ENCODE measurements at places on chromosomes 7 and 10.

DNA sequence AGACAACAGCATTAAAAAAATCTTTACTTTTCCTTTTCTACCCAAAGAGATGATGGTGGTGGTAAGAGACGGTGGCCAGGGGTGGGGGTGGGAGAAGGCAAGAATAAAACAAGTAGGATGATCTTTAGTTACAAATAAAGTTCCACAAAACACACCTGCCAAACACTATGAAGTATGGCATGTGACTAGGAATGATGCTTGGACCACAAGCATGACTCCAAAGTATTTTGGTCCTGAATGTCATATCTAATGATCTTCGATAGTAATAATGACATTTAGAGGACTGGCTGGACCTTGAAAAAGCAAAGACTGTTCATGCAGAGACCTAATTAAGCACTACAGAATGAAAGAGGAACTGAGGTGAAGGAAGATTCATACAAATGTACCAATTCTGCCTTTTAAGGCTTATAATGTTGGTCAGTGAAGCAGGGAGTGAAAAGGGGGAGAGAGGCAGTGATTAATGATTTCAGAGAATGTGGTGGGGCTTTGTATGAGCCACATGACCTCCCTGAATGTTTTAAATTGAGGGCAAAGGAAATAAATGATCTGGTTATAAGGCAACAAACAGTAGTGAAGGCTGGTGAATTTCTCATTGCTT, 29.6 kb upstream of the DKK1 start:
- no peak for DNase-seq

GRCh38 chr10:133142523-133143199, 17.4 kb upstream of the KNDC1 start:
- DNase-seq: no peak

DNA sequence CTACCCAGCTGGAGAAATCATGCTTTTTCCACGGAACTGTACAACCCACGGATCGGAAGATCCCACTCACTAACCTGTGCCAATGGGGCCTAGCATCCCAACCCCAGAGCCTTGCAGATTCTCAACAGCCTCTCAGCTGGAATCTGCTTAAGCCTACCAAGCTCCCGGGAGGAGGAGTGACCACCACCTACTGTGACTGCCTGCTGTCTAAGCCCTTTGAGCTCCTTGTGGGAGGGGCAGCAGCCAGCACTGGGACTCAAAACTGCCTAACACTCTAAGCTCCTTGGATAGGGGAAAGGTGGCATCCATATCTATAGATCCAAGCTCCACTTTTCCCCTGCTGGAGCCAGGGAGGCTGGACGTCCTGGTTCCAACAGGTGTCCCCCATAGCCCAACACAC, 254.4 kb upstream of the CNTNAP2 start:
- no peak for DNase-seq

DNA sequence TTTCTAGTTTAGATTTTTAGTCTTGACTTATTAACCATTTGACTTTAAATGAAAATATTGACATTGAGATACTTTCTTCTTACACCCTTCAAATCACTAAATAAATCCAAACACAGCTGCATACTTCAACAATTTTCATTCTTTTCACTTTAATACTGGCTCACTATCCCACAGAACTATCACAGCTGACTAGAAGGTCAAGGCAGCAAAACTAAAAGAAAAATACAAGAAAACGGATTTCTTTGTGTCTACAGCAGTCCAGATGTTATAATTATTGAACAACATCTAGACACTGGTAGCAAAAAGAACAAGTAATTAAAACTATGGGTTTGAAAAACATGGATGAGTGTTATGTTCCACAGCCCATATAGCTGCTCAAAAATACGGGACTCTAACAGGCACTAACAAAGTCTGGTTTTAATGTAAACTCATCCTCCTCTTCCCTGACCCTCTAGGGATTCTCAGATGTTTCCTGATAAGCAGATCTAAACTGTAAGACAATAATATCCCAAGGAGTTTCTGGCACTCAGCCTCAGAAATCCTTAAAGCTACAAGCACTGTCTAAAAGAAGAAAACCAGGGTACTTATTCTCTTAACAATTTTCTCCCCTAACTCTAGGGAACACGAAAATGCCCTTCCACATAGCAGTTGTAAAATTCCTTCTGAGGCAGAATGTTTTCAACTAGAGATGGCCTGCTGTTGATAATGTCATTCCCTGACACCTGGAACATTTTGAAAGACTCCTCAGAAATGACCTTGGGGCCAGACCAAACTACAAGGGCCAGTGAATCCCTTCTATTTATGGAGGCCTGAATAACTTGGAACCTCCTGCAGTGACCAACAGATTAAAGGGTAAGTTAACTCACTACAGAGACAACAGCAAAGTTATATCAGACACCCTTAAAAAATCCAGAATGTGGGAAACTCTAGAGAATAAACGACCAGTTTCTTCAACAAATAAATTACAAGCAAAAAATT, 12.8 kb downstream of the DNMBP start:
- no peak for DNase-seq

DNA sequence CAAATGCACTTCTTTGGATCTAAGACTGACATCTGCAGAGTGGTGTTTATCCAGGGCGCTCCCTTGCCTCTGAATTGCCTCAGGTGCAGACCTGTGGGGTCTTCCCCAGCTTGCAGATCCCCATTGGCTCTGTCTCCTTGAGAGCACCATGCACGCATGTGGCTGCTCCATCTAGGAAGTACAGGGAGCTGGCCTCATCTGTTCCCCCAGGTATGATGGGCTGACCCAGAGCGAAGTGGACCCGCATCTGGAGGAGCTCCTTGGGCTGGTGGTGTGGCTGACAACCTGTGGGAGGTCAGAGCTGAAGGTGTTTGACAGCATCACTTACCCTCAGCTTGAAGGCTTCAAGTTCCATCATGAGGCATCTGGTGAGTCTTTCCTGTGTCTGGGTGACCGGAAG, 44.5 kb downstream of the WDFY4 start:
- no peak for DNase-seq

DNA sequence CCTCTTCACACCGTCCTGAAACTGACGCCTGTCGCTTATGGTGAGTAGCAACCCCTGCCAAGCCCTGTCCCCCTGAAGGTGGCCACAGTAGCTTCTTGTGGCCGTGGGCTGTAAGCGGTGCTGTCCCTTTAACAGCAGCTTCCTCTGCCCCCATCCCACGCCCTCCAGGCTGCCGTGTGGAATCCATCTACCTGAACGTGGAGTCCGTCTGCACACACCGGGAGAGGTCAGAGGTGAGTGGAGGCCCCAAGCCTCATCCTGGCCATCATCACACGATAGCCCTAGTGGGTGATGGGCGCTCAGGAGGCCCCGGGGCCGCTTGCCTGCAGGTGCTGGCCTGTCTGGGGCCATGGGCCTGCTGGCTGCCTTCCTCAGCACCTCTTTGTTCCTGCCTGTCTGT, 21.2 kb downstream of the PFKFB3 start:
- DNase-seq: no peak

DNA sequence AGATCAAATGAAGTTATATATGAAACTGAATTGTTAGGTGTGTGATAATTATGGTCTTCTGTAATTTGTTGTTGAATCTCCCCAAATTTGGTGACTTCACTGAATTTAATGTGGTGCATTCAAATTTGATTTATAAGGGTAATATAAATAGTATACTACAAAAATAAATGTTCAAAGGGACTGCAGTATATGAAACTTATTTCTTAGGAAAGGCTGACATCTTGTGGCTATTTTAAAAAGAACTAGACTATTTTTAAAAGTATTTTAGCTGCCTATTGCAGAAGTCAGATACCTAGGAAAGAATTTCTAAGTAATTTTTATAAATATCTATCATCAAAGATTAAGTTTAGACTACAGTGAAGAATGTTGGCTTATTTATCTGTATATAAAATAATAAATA, 36.6 kb downstream of the ATRNL1 start:
- peak; percentile 5 for DNase-seq

- no peak for DNase-seq
Measured at GRCh38 chr7:22589641-22590201, 89.7 kb upstream of the STEAP1B start.

- peak; percentile 32 for DNase-seq
Measured at GRCh38 chr10:31319602-31320549, 860 bp downstream of the ZEB1 start.

GRCh38 chr10:111706331-111706730, 477.2 kb downstream of the GPAM start:
- no peak for DNase-seq

GRCh38 chr10:27998178-27998953, 513 bp downstream of the ODAD2 start:
- DNase-seq: peak; percentile 32

GRCh38 chr10:64519831-64520230, 998.6 kb downstream of the REEP3 start:
- DNase-seq: no peak

- DNase-seq: peak; percentile 83
Measured at GRCh38 chr7:97179454-97180104, 62.1 kb downstream of the SDHAF3 start.

DNA sequence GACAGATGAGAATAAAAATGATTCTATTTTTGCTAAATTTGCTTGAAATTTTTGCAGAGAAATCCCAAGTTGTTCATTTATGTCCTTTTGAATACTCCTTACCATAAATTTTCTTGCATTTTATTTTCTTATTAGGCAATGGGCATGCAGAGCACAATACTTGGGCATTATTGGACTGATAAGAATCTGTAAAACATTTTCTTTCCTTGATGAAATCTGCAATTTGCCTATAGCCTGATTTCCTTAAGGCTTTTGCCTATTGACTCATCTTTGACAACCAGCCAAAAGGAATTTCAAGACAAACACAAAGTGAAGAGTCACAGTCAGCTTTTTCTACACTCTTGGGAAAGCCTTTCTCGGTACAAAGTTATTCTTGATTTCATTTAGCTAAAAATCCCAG, 30.5 kb upstream of the GNAT3 start:
- DNase-seq: no peak

DNA sequence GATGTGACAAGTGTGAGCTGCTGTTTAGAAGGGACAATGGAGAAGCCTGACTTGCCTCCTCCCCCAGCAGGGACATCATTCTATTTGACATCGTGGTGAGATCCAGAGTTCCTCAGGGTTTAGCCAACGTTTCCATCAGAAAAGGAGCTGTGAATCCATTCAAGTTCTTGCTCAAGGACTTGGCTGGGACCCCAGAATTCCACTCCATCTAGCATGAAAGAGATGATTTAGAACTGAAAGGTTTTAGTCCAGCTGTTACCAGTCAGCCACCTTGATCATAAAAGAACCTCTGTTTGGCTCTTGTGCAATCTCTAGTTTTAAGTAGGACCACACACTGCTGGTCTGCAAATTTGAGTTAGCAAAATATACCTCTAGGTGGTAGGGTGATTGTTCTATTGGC, 337.6 kb downstream of the FRMD4A start:
- no peak for DNase-seq

GRCh38 chr7:44638611-44639557, 32.5 kb downstream of the OGDH start:
- DNase-seq: no peak

- no peak for DNase-seq
Measured at GRCh38 chr10:116385994-116386809, 41.4 kb upstream of the PNLIPRP3 start.

DNA sequence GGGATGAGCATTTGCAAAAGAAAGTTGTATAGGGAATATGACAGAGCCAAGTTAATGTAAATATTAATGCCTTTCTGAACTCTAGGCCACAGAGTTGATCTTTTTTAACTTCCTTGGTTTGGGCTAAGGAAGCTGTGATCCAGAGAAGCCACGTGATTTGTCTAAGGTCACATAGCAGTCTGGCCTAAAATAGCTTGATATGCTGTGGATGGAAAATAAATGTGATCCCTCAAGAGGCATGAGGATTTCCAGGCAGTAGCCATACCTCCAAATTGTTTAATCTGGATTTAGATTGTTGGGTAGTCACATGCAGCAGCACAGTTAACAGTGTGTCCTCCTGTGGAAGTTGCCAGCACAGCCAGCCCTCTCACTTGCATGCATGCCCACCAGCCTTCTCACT, 165.7 kb upstream of the LANCL2 start:
- DNase-seq: no peak

DNA sequence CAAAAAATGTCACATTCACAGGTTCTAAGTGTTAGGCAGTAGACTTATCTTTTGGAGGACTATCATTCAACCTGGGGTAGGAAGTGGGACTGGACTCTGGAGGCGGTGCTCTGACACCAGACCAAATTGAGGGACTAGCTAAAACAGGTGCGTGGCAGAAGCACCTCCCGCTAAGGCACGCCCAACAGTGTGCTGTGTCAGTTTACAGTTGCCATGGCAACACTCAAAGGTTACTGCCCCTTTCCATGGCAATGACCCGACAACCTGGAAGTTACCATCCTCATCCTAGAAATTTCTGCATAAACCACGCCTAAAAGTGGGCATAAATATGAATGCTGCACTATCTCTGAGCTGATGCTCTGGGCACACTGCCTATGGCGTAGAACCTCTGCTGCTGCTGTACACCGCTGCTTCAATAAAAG, 14.0 kb upstream of the BLNK start:
- no peak for DNase-seq

GRCh38 chr10:89414879-89415821, 782 bp downstream of the IFIT5 start:
- DNase-seq: peak; percentile 37

GRCh38 chr7:71171476-71171875, 39.5 kb downstream of the GALNT17 start:
- no peak for DNase-seq

- no peak for DNase-seq
Measured at GRCh38 chr7:54915870-54916598, 102.8 kb upstream of the EGFR start.

GRCh38 chr7:46752881-46753366, 829.0 kb downstream of the TNS3 start:
- DNase-seq: no peak

GRCh38 chr10:20247891-20248708, 431.9 kb downstream of the PLXDC2 start:
- no peak for DNase-seq

GRCh38 chr7:151167197-151167961, at the start of gene GBX1:
TSS of gene GBX1 (minus strand) at chr7:151167694. CDS start at chr7:151167548, 146 bp downstream.
- peak; percentile 23 for DNase-seq

GRCh38 chr10:98488669-98489430, 42.1 kb upstream of the HPS1 start:
- DNase-seq: no peak

DNA sequence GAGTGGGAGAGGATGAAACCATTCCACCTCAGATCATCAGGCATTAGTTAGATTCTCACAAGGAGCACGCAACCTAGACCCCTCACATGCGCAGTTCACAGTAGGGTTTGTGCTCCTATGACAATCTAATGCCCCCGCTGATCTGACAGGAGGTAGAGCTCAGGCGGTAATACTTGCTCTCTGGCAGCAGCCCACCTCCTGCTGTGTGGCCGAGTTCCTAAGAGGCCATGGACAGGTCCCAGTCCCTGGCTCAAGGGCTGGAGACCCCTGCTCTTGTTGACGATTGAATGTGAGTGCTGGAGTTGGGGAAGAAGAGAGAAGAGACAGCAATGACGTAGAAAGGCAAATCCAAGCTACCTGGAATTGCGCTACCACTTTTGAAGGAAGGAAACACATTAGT, 267.2 kb downstream of the TFEC start:
- DNase-seq: no peak

DNA sequence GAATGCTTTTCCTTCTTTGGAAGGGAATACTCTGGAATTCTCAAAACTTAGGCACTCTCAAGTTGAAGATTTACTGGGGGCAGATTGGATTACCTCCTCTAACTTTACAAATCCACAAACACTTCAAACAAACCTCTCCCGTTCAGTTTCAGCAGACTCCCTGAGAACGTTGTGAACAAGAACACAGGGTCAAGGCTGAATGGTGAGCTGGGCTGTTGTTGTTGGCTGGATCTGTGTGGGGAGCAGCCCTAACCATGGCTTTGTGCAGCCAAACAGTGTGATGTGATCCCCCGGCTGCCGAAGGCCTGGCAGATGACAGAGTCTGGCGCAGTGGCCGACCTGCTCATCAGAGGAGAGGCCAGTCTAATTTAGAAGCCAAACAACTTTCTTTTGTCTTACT, 93.1 kb downstream of the BMPER start:
- DNase-seq: no peak

Data from NCI-H2081 (cell line).